Activated CD4-positive, alpha-beta T cell treated with anti-CD3 and anti-CD28 coated beads, Interleukin-10, Interleukin-2, amounts not matched to agents 100 ng/mL and 50 ng/mL, durations not matched to agents 16 hours and 8 hours (primary cell): ENCODE measurements at places on chromosomes 12 and 14.

- DNase-seq: peak; percentile 56
These were observed 15.4 kb upstream of the PAPLN start for GRCh38 chr14:73221945-73222344.

DNA sequence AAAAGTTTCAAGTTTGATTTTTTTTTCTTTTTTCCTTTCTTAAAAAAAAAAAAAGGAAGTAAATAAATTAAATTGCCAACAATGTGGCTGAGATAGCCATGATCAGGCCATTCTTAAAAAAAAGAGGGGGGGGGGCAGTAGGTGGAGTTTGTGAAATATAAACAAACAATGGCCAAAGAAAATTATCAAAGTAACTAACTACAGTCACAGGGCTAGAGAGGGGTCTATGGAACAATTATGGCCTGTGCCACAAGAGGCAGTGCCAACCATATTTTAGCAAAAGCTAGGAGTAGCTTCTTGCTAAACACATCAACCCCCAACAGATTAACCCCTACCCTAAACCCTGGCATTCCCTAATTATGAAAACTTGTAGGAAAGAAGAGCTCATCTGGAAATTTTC, 16.2 kb upstream of the SMARCC2 start:
- DNase-seq: no peak

DNA sequence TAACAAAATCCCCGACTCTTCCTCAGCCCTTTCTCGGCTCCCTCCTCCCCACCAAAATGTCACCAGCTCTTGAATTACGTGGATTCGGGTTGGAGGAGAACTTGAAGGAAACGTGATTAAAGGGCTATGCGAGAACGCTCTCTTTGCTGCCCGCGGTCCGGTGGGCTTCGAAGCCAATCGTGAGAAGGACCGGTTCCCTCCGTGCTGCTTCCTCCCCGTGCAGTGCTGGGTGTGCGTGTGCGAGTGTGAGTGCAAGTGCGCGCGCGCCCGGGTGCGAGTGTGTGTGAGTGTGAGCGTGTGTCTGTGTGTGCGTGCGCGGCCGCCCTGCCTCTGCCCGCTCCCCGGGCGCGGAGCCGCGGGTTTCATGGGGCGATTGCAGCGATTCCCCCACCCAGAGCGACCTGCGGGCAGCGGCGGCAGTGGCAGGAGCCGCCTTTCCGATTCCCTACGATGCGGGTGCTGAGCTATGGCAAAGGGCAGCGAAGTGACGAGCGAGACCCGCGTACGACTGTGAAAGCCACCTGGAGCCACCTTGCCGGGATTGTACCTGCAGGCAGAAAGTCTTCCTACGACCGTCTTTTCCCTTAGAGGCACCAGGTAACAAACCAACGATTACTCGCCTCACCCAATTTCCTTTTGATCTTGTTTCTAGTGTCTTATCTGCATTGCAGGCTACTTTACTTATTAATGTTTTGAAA, 1.4 kb downstream of the LRFN5 start:
- no peak for DNase-seq

- no peak for DNase-seq
These were observed 12.4 kb downstream of the HDAC7 start for GRCh38 chr12:47807338-47807737.

DNA sequence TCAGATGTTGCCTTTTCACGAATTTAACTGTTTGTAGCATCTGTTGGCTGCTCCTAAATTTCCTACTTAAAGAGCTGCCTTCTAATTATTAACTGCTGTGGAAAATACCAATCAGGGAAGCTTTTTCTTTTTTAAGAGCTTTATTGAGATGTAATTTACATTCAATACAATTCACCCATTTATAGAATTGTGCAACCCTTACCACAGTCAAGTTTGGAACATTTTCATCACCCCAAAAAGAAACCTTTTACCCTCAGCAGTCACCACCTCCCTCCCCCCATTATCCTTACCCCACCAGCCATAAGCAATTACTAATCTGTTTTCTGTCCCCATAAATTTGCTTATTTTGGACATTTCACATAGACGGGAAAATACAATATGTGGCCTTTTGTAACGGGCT, 1.4 kb downstream of the PCNX4 start:
- peak; percentile 22 for DNase-seq

DNA sequence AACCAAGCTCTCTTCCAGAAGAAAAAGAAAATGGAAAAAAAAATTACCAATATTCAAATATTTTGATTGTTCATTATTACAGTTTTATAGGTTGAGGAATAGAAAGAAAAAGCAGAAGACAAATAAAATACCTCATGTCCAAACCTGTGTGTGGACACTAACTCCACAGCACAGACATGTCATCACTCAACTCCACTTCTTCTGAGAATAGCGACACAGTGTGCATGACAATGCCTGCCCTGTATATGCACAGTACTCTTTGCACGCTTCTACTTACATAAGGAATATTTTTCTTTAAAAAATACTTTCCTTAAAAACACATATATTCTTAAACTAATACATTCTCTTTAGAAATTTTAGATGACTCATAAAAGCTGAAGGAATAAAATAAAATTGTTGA, 81.1 kb downstream of the HMGA2 start:
- DNase-seq: no peak

DNA sequence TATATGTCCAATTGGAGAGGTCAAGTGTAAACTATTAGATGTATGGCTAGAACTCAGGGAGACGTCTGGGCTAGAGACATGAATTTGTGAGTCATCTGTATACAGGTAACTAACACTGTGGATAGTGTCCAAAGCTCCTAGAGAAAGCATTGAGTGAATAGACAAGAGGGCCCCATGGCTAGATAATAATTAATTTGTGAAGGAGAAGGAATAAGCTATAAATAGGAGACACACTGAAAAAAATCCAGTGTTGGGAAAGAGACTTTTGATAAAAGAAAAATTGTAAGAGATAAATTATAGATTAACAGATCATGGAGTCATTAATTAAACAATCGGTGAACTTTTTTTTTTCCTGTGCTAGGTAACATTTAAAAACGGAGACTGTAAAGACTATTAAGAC, 326.6 kb upstream of the PRICKLE1 start:
- no peak for DNase-seq

DNA sequence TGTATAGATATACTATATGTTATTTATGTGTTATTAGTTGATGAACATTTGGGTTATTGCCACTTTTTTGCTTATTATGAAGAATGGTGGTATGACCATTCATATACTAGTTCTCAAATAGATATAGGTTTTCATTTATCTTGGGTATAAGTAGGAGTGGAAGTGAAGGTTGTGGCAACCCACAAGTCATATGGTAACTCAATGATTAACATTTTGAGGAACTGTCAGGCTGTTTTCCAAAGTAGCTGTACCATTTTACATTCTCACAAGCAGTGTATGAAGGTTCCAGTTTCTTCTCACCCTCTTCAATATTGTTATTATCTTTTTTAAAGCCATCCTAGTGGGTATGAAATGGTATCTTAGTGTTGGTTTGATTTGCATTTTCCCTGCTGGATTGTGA, 19.0 kb upstream of the MSRB3 start:
- no peak for DNase-seq

- DNase-seq: no peak
These were observed 90.6 kb upstream of the PWP1 start for GRCh38 chr12:107594995-107595394.

DNA sequence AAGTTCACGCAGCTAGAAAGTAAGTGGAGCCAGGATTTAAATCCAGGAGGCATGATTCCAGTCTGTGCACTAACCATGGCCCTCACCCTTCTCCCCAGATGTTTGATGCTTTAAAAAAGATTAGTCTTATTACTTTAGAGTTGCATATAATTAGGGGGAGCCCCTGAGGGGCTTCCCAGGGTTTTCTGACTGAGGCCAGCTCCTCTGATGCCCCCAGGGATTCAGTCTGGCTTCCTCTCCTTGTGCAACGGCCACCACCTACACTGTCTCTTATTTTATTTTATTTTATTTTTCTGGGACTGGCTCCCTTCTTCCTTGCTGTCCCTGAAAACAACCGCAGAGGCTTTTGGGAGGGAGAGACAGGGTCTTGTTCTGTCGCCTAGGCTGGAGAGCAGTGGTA, 22.6 kb downstream of the CLSTN3 start:
- DNase-seq: no peak

DNA sequence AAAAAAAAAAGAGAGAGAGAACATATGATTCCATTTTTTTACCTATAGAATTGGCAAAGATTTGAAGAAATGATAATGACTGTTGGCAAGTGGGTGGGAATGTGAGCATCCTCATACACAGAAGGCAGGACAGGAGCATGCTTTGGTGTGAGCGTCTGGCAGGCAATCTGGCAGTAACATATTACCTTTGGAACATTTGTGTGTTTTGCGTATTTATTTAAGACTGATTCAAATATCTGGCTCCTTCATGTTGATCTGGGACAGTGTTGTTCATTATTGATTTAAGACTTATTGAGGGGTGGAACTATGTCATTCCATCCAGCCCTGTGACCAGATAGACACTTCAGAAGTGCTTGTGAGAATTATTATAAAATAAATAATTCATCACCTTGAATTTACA, 53.1 kb downstream of the PPP1R36 start:
- DNase-seq: no peak

- DNase-seq: no peak
These were observed 176.1 kb downstream of the DAD1 start for GRCh38 chr14:22412926-22413411.

- no peak for DNase-seq
These were observed 84.9 kb downstream of the CACNA1C start for GRCh38 chr12:2137711-2138110.

- no peak for DNase-seq
These were observed 5.6 kb downstream of the DAZAP2 start for GRCh38 chr12:51244269-51244668.

DNA sequence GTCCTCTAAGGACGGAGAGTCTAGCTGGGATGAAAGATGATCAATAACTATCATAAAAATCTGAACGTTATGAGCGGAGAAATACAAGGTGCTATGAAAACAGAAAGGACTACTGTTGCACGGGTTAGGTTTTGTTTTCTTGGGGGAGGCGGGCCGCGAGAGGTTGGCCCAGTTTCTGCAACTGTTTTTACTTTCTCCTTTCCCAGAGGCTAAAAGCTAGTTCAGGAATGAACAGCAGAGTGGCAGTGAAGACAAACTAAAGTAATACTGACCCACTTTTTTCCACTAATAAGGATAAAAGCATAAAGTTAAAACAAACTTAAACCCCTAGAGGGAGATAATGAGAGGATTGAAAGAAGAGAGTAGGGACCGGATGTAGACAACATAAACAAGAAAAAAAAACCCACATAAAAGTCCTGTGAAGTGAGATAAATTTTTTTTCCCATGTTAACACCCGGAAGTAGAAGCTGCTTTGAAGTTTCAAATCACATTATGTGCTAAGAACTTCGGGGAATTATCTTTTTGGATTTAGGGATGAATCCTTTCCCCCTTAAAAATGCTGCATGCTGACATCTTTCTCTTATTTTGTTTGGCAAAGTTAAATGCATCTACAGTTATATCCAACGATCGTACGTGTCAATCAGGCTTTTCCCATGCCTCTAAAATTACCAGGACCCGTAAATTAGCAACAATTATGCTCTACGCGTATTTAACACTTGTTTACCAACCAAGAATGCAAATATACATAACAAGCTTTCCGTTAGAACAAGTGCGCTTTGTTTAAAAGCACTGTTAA, 1.0 kb upstream of the CDK17 start:
- peak; percentile 74 for DNase-seq
